Activated CD4-positive, alpha-beta T cell treated with anti-CD3 and anti-CD28 coated beads for 36 hours (primary cell): ENCODE measurements at places on chromosomes 12 and 14.

GRCh38 chr14:101708853-101709532, 52.5 kb upstream of the PPP2R5C start:
- no peak for DNase-seq

GRCh38 chr14:73209953-73210352, 27.4 kb upstream of the PAPLN start:
- no peak for DNase-seq

DNA sequence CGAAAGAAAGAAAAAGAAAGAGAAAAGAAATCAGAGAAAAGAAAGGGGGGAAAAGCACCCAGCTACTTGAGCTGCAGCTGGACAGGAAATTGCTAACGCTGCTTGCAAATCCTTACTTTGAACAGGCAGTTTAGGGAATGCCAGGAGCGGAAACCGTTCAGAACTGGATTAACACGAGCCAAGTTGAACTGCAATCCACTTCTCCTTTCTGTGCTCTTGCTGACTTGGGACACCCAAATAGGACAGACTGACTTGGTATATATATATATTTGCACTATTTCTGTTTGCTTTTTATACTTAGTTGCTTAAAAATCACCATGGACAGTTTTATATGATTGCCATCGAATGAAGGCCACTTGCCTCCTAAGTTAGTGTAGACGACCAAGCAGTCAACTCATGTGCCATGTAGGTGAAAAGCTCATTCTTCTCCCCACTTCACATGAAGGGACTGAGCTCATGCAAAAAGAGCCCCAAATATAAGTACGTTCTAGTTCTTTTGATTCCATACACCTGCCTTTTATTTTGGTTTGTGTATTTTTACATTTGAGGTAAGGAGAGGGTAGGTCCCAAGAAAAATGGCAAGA, 5.5 kb downstream of the DUSP6 start:
- DNase-seq = no peak

GRCh38 chr14:23071921-23072539, 14.7 kb upstream of the CDH24 start:
- DNase-seq = no peak
